CD4-positive, alpha-beta T cell treated with Interleukin-15 for 4 hours (primary cell): ENCODE measurements at places on chromosomes 1 and 21.

DNA sequence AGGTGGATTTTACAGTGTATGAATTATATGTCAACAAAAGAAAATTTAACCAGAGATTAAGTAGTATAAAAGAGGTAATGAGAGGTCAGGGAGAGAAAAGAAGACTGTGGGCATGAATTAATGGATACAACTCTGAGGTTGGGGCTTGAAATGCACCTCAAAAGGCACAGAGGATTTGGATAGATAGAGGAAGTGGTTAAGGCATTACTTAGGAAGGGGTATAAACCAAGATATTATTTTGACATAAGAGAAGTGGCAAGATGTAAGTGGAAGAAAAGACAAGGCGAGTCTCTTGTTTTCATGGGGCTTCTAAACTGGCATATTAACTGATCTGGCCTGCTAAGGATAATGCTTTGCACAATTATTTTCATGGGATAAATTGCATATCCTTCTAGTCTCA is 34.1 kb downstream of the RAP1A start:
- no peak for DNase-seq

DNA sequence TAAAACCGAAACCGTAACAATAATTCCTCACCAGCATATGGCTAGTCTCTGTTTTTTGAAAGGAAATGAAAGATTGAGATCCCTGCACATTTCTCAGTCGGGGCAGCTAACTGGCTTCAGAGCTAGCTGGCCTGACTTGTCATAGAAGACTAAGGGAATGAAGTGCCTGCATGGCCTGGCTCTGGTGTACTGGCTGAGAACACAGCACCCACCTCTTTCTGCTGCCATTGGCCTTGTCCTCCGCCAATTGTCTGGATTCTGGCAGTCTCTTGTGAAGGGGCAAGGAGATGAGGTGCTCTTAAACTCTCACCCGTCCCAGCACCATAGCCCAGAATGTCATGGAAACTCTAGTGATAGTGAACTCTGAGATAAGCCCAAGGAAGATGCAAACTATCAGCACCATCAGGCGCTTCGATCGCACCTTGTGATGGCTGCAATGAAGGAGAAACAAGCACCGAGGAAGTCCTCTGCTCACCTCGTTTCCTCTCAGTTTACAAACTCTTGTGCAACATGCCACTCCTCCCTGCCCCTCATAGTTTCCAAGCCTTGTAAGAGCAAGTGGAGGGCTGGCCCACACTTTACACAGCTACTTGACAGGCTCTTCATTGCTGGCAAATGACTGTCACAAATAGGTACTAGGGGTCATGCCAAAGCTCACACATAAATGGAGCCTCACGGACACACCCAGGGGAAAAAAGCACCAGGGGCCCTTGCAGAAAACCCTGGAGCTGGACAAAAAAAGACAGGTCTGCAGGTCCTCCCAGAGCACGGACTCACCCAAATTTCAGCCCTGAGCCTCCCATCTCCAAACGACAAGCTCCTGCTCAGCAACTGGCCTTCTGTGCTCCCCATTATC is 16.4 kb downstream of the INPP5B start:
- peak; percentile 7 for DNase-seq

DNA sequence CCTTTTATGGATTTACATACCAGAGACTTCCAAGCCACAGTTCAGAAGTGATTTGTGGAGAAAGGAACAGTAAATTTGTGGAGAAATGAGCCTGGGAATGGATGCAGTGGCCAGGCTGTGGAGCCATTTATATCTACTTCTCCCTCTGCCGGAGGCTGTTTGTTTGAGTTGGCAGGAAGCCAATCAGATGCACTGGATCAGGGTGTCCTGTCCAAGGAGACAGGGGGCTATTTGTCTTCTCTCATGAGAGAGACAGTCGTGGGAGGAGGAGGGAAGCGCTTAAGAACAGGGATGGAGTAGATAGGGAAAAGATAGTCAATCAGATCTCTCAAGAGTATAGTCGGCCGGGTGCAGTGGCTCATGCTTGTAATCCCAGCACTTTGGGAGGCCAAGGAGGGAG is 2.8 kb upstream of the HAPLN2 start:
- no peak for DNase-seq

DNA sequence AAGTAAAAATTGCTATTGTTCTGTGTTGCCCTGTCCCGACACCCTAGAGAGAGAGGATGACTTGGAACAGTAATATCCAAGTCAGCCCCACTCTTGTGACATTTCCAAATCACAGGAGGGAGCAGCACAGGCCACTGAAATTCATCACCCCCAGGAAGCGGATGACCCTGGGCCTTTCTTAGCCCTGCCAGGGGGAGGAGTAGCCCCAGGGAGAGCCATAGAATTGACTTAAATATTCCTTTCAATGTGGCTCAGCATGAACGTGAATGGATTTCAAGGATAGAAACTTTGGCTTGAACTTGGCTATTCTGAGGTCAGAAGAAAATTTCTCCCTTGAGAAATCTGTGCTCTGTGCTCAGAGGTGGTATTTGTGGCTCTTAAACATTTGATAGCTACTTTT is 80.6 kb downstream of the CENPF start:
- no peak for DNase-seq

DNA sequence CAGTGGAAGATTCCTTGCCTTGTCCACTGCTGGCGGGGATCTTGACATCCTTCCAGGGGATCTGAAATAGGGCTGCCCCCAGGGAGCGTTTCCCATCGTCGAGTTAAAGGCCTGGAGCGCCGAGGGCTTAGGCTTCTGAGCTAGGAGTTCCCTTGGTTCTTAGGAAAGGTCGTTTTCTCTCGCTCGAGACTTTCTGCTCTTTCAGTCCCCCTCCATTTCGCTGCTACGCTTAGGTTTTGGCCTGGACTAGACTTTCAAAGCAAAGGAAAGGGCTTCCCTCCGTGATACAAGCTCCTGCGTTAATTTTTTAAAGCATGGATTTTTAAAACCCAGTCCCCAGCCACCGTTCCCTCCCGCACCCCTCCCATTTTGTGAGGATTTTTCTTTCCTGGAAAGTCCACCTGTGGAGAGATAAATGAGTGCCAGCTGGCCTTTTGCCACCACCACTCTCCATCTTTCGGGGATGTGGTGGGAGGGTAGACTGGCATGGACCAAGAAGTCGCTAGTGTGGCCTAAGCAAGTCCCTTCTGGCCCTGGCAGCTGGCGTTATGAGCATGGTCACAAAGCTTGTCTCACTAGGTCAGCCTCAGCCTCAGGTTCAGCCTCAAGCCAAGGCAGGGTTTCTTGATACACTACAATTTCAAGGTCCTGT is 9.2 kb downstream of the NR5A2 start:
- DNase-seq, result no peak

- no peak for DNase-seq
Measured at GRCh38 chr1:31249854-31250253, 10.2 kb upstream of the NKAIN1 start.

- no peak for DNase-seq
Measured at GRCh38 chr1:37846647-37847339, 12.6 kb downstream of the MTF1 start.

DNA sequence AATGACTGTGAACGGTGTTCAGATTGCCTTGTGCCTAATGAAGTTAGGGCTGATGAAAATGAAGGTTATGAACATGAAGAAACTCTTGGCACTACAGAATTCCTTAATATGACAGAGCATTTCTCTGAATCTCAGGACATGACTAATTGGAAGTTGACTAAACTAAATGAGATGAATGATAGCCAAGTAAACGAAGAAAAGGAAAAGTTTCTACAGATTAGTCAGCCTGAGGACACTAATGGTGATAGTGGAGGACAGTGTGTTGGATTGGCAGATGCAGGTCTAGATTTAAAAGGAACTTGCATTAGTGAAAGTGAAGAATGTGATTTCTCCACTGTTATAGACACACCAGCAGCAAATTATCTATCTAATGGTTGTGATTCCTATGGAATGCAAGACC is 96.6 kb downstream of the ZFYVE9 start:
- no peak for DNase-seq

DNA sequence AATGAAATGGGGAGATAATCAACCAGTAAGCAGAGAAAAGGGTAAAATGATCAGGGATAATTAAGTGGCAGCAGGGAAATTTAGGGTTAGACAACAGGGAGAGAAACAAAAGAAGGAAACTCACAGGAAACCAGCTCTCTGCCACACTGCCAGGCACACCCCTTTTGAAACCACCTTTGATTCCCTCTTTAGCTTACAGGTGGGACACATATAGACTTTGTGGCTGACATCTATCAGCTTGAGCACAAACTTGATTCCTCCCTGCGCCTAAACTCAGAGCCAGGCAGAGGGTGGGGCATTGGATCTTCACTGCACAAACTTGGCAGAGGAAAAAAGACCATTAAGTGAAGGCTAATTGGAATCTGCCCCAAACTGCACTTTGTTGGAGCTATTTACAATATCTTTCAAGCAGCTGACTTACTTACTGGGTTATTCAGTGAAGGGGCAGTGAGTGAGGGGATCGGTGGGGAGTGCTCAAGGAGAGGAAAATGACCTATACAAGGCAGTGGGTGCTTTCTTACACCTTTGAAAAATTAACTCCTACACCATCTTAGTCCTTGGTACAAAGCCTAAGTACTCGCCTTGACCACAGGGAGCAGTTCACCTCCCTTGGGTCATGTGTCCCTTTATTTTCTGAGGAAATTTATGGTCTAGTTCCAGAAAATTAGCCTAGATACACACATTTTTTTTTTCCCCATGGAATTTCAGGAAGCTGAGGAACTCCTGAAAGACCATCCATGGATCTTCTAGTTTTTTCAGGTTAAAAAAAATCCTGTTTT is 60.2 kb downstream of the PBX1 start:
- DNase-seq, result no peak

DNA sequence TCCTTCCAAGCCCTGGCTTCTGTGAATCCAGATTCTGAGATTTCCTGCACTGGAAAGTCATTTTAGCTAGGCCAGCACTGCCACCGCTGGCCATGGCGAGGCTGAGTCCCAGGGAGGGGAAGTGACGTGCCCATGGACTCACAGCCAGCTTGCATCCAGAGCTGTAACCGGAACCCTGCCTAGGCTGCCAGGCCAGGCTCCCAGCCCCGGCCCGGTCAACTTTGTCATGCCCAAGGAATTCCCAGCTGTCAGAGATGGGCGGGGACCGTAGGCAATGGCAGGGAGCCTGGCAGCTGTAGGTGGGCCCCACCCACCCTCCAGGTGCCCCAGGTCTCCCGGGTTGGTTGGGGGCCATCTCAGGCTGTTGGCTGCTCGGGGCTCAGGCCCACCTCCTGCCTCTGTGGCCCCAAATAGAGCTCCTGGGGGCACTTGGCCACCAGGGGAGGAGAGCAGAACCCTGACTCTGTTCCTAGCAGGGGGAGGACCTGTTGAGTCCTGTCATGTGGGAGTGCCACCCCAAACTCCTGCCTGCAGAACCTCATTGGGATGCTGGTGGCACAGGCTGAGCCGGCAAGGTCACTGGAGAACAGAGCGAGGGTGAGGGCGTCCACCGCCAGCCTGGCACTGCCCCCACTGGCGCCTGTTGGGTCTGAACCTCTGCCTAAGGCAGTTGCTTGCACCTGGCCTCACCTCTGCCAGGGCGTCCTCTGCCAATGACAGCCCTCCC is 57.8 kb downstream of the FOXO6 start:
- no peak for DNase-seq

- DNase-seq, result no peak
Measured at GRCh38 chr1:6224718-6225117, 11.0 kb downstream of the ICMT start.

DNA sequence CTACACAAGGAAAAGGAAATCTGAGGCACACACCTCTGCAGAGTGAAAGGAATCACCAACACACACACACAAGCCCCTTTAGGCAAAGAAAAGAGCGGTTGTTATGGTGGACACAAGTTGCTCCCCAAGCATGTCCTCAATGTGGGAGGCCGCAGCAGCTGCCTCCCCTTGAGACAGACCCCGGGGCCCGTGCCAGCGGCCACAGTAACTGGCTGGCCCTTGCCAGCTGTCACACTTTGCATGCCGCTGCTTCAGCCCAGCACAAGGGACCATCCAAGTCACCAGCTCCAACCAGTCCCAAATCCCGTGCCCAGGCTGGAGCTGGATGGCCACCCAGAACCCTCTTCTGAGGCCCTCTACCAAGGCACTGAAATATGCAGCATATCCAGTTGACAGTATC is 2.9 kb upstream of the OLIG1 start:
- no peak for DNase-seq

GRCh38 chr21:37008724-37009123 is 2.2 kb downstream of the RIPPLY3 start:
- no peak for DNase-seq

DNA sequence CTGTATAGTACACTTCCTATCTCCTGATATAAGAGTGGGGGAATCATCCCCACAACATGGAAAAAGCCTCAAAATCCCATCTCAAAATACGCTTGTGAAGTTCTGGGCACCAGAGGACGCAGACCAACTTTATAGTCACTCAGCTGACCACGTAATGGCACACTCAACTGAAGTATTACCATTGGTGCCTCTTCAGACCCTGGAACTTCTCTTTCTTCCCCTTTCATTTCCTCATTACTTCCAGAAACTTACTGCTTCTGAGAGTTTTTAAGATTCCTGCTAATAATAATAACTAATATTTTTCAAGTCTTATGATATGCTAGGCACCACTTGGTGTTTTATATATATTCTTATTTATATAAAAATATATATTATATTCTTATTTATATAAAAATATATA is 202.6 kb downstream of the PTPRC start:
- no peak for DNase-seq

- DNase-seq, result no peak
Measured at GRCh38 chr1:100479620-100480338, 58.2 kb upstream of the GPR88 start.

DNA sequence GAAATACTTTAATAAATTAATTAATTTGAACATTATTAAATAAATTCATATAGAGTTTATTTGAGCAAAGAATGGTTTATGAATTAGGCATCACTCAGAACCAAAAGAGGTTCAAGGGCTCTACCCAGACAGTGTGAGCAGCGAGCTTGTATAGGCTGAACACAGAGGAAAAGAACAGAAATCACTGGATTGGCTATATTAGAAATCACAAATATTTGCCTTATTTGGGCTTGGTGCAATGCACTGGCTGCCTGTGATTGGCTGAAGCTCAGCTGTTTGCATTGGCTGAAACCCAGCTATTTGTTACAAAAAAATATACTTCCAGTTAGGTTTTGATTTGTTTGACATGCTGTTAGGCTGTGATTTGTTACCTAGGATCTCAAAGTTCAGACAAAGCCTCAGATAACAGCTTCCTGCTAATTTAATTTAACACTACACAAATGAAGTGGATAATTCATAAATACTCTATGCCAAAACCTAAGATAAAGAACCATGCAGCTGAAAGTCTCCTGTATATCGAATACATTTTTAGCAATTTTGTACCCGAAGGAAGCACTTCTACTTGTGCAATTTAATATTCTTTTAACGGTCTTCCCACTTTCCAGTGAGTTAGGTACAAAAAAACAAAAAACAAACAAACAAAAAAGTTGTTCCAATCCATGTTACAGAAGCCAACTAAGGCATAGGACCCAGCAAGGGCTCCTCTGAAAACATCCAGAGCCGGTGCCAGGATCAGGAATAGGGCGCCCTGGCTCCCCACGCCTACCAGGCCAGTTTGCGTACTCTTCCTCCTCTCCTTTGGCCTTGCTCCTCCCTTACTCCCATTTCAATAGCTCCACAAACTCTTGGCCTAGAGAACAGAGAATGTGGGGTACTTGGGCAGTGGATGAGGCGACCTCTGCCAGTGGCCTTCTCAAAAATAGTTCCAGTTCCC is 179.1 kb downstream of the DUSP10 start:
- DNase-seq, result no peak

- no peak for DNase-seq
Measured at GRCh38 chr1:157168015-157168414, 29.8 kb upstream of the ETV3 start.
